ENCODE measurements at places on chromosomes 2 and 18.

GRCh38 chr2:71458413-71459083, 5.2 kb downstream of the DYSF start:
- no peak for DNase-seq

- DNase-seq = no peak
Observed at GRCh38 chr18:9826685-9827084, 59.1 kb upstream of the TXNDC2 start.

DNA sequence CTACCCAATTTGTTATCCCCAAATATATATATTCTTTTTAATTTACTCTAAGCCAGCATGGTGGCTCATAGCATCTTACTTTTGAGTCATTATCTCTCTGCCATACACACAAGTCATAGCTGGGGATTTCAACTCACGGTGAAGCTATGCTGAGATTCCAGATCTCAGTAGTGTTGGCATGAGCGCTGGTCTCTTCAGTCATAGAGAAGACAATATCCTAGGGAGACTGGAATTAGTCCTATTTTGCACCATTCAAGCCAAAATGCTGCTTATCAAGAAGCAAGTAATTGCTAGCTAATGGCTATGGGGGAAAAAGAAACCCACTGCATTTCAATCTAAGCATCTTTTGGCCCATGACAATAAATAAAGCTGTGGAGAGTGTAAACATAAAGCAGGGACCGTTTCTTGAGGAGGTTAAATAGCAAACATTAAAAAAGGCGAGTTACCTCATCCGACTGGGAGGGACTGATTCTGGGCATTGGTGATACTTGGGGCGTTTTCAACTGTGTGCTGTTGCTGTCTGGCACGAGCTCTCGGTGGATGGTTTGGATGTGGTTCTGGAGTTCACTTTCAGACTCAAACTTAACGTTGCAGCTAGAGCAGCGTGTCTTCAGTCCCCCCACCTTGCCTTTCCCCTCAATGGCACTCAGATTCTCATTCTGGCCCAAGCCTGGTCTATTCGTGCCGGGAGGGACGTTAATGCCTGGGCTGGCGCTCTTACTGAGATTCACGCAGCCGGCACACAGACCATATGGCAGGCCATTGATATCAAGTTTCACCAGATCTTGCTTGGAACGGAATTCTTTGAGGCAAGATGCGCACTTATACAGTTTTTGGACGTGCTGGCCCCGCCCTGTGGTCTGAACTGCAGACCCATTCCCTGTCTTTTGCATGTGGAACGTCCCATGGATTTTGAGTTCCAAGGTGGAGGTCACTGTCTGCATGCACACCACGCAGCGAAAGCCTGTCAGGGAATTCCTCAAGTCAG, 127.8 kb downstream of the ZNF521 start:
- peak; percentile 24 for DNase-seq

DNA sequence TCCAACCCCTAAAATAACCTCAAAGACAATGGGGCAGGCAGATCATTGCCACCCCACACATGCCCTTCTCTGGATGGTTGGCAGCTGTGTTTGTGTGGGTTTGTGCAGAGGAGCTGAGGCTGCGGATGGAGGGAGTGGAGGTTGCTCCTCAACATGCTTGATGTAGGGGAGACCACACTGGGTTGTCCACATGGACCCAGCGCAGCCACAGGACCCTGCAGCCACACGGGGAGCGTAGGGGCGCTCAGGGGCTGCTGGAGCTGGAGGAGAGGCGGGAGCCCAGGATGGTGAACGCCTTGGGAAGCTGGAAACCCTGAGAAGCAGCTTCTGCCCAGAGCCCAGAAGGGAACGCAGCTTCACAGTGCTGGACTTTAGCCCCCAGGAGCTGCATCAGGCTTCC, 56.3 kb upstream of the TMEM18 start:
- DNase-seq = no peak

DNA sequence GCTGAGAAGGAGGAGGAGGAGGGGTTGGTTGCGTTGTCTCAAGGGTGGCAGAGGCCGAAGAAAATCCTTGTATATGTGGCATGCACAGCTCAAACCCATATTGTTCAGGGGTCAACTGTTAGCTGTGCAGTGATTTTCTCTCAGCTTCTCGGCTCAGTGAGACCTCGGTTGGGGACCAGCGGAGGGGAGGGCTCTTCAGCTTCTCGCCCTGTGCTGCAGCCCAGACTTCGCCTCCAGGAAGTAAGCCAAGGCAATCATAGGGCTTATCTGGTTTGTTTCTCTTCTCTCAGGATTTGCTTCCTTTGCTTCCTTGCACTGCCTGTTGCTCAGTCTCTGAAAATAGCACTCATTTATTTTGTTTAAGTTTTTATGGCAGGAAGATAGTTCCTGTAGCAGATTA, 85.5 kb downstream of the SOWAHC start:
- DNase-seq = no peak

GRCh38 chr2:23574919-23575654, 190.1 kb downstream of the KLHL29 start:
- no peak for DNase-seq

- DNase-seq = no peak
Observed at GRCh38 chr2:137952586-137953129, 11.6 kb upstream of the HNMT start.

DNA sequence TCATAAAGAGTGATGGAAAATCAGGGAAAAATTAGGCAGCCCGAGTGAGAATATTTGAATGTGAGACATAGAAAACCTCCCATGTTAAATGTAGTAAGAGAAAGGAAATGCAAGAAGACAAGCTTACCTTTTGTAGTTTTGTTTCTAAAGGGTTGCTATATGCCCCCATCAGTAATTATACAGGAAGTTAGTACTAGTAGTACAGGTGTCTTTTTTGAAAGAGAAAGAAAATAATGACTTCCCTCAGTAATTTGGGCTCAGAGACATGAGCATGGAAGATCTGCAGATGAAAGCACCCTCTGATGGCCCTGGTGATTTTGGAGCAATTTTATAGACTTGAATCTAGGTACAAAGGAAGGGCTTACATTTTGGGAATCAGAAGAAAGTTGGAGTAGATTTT, 80.8 kb downstream of the RHBDD1 start:
- DNase-seq = no peak
